Immature natural killer cell (primary cell): ENCODE measurements at places on chromosomes 11 and 22.
A peak's percentile ranks its signal among the peaks of the same experiment; 100 is the strongest.

GRCh38 chr11:122355968-122356367 lies 240.0 kb upstream of the BLID start:
- H3K27ac ChIP-seq: no peak overlapping the region
- H3K36me3 ChIP-seq: no peaks in the 10 kb centered on the region
- H3K4me3 ChIP-seq: no peak overlapping the region
- no peaks in the 10 kb centered on the region for H3K4me1 ChIP-seq
- H3K27me3 ChIP-seq: peaks cover 5% of the 10 kb centered on the region
- no peak for DNase-seq

GRCh38 chr11:114275280-114275679 lies 20.9 kb upstream of the NNMT start:
- H3K27me3 ChIP-seq: peaks cover 2% of the 10 kb centered on the region
- H3K4me3 ChIP-seq: no peak overlapping the region
- no peak overlapping the region for H3K27ac ChIP-seq

- no peak overlapping the region for H3K27ac ChIP-seq
- H3K4me1 ChIP-seq: peaks cover 21% of the 10 kb centered on the region
- H3K27me3 ChIP-seq: peaks cover 3% of the 10 kb centered on the region
- no peak overlapping the region for H3K4me3 ChIP-seq
- DNase-seq: no peak
These were observed 50.7 kb downstream of the ARHGEF12 start for GRCh38 chr11:120386774-120387371.

DNA sequence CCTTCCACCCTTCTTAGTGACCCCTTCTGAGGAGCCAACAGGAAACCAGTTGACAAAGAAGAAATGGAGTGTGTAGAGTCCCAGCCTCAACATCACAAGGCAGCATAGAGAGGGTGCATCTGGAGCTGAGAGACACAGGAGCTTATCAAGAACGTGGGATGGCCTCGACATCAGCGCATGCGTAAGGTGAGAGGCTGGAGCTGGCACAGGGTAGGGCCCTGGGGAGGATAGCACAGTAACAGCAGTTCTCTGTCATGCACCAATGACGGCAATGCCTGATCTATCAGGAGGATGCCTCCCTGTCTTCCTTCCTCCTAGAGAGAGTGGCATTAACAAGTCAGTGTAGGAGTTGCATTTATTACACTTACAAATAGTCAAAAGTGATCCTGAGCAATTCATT lies 426.1 kb downstream of the NTM start:
- no peak overlapping the region for H3K4me3 ChIP-seq
- H3K4me1 ChIP-seq: no peaks in the 10 kb centered on the region
- H3K27me3 ChIP-seq: peaks cover 5% of the 10 kb centered on the region
- no peaks in the 10 kb centered on the region for H3K36me3 ChIP-seq
- H3K27ac ChIP-seq: no peak overlapping the region
- no peak for DNase-seq

DNA sequence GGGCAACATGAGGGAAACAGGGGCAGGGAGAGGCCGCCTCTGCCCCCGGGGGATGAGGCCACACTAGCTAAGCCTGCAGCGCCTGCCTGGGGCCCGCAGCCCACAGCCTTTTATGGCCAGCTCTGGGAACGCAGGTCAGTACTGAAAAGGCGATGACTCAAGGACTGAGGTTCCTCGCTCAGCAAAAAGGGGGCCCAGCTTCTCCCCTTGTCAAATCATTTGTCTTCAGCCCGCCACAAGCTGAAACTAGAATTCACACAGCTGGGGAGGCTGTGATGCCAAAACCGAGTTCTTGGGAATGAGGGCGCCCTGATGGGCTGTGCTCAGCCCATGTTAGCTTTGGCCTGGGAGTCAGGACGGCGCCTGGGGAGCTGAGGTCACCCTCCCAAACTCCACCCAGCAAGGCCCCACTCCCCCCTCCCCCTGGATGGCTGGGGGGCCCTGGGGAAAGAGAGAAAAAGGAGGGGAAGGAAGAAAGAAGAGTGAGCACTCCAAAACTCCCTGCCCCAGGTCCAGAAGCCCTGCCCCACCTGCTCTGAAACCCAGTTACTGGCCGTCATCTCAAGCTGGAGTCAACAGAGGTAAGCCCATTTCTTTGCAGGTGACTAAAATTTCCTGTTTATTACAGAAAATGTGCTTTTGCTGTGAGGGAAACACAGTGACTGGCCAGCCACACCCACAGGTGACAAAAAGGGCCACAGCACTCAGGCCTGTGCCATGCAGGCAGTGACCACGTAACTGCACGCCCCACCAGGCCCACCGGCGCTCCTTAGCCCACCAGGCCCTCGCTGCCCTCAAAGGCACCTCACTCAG lies 13.7 kb downstream of the EHD1 start:
- H3K4me1 ChIP-seq: peaks cover 94% of the 10 kb centered on the region
- H3K27me3 ChIP-seq: peaks cover 7% of the 10 kb centered on the region
- H3K4me3 ChIP-seq: peak overlapping the region; percentile 65
- DNase-seq: no peak
- peaks cover 9% of the 10 kb centered on the region for H3K36me3 ChIP-seq
- peak overlapping the region; percentile 97 for H3K27ac ChIP-seq

DNA sequence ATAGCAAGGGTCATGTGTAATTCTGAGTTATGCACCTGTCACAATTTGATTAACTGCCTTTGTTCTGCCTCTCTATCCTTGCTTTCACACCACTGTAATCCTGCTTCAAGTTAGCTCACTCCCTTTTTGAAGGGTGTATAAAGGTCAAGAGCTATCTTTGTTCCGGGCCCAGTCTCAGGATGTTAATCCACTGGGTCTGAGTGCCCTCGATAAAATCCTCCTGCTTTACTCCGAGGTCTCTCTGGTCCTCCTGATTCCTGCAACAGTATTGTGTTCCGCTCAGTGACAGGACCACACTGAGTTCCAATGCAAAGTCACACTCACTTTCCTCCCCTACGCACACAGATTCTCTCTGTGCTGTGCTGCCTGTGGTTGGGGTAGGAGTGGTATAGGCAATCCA lies 186.5 kb downstream of the DYNC2H1 start:
- H3K36me3 ChIP-seq: peaks cover 40% of the 10 kb centered on the region
- no peak overlapping the region for H3K27ac ChIP-seq
- H3K4me1 ChIP-seq: no peaks in the 10 kb centered on the region
- no peak overlapping the region for H3K4me3 ChIP-seq

DNA sequence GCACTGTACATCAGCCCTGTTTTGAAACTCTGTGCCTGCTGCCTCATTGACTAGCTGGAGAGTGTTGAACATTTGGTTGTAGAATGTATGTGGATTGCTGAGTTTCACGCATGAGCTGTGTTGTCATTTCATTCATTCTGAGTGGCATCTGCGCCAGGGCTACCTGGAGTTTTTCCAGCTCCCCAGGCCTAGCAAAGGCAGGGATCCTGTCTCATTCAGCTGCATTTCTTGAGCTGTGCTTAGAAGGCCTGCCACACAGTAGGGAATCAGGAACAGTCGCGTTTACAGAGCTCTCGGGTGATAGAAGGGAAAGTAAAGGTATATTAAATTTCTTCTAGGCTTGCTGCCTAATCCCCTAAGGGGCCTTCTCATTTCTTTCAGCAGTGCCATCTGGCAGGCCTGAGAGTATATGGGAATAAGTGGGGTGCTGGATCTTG lies 44.3 kb downstream of the PTPRJ start:
- no peak overlapping the region for H3K4me3 ChIP-seq
- peak overlapping the region; percentile 80 for H3K27ac ChIP-seq
- peaks cover 2% of the 10 kb centered on the region for H3K27me3 ChIP-seq

DNA sequence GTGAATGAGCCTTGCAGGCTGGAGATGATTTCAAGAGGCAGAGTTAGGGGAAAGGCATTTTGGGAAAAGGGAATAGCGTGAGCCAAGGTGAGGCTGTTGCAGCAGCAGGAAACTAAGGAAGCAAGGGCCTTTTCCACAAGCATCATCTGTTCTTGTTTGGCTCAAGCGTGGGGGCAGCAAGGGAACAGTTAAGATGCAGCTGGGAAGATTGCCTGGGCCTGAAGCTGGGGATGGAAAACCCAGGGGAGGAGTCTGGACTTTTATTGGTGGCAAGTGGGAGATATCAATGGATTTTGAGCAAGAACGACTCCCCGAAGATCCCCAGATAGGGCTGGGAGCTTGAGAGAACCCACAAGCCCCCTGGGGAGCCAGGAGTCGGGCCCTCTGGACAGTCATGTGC lies 27.3 kb upstream of the PICK1 start:
- no peak for DNase-seq
- H3K27me3 ChIP-seq: no peaks in the 10 kb centered on the region
- no peaks in the 10 kb centered on the region for H3K36me3 ChIP-seq
- H3K4me3 ChIP-seq: no peak overlapping the region

- no peaks in the 10 kb centered on the region for H3K4me1 ChIP-seq
- no peak for DNase-seq
- no peaks in the 10 kb centered on the region for H3K36me3 ChIP-seq
- no peak overlapping the region for H3K4me3 ChIP-seq
- H3K27me3 ChIP-seq: peaks cover 2% of the 10 kb centered on the region
- H3K27ac ChIP-seq: no peak overlapping the region
These were observed 61.6 kb downstream of the STK33 start for GRCh38 chr11:8532475-8532874.

GRCh38 chr11:102611291-102611690 lies 13.8 kb downstream of the MMP20 start:
- H3K27me3 ChIP-seq: no peaks in the 10 kb centered on the region
- no peak overlapping the region for H3K4me3 ChIP-seq
- DNase-seq: no peak
- no peaks in the 10 kb centered on the region for H3K4me1 ChIP-seq
- H3K27ac ChIP-seq: no peak overlapping the region

GRCh38 chr22:30208631-30209603 lies 37.6 kb downstream of the LIF start:
- H3K27ac ChIP-seq: no peak overlapping the region
- H3K27me3 ChIP-seq: no peaks in the 10 kb centered on the region
- peaks cover 15% of the 10 kb centered on the region for H3K4me1 ChIP-seq

DNA sequence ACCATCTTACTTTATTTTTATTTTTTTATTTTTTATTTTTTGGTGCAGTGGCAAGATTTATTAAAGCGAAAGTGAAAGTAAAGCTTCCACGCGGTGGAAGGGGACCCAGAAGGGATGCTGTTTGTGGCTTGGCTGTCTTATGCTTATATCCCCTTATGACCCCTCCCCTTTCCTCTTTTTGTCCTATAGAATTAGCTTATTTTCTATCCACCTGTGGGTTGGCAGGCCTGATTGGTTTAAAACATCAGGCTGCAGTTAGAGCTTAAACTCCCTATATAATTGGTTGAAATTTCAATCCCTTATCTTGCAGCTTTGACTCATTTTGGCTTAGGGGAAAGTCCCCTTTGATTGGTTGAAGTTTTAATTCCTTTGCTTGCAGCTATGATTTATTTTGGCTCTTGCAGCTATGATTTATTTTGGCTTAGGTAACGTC lies 50.5 kb downstream of the NNMT start:
- peak overlapping the region; percentile 50 for H3K4me3 ChIP-seq
- no peaks in the 10 kb centered on the region for H3K36me3 ChIP-seq
- peaks cover 1% of the 10 kb centered on the region for H3K27me3 ChIP-seq
- H3K27ac ChIP-seq: no peak overlapping the region
- H3K4me1 ChIP-seq: peaks cover 21% of the 10 kb centered on the region

DNA sequence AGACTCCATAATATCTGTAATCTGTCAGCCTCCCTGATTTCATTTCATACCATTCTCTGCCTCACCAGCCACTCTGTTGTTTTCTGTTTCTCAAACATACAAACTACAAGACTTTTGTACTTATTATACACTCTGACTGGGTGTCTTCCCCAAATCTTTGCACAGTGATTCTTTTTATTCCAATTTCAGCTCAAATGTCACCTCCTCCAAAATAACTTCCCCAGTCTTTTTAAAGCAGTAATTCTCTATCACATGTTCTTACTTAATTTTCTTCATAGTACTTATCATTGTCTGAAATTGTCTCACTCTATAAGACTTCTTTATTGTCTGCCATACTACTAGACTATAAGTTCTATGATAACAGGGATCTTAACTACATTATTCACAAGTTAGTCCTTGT lies 19.6 kb downstream of the SOX6 start:
- no peaks in the 10 kb centered on the region for H3K27me3 ChIP-seq
- H3K27ac ChIP-seq: no peak overlapping the region
- no peaks in the 10 kb centered on the region for H3K36me3 ChIP-seq

DNA sequence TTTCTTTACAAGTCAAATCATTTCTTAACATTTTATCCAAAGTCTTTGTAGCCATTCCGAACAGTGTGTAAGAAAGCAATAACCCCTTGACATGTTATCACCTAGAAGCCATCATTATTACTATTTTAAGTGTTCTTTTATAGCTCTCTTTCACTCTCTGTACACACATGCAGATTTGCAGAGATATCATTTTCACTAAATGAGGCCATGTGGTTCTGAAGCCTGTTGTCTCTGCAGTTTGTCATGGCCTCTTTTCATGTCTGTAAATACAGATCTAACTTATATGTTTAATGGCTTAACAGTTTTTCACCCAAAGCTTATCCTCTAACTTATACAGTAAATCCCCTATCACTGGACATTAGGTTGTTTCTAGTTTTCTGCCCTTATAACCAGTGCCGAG lies 166.8 kb downstream of the MYO18B start:
- no peaks in the 10 kb centered on the region for H3K36me3 ChIP-seq
- no peak for DNase-seq
- H3K27me3 ChIP-seq: peaks cover 12% of the 10 kb centered on the region
- no peak overlapping the region for H3K4me3 ChIP-seq

GRCh38 chr11:62909107-62909894 lies 11.9 kb downstream of the CHRM1 start:
- no peak overlapping the region for H3K27ac ChIP-seq
- no peak for DNase-seq
- peaks cover 6% of the 10 kb centered on the region for H3K4me1 ChIP-seq
- no peak overlapping the region for H3K4me3 ChIP-seq

GRCh38 chr11:63889344-63889743 lies 27.6 kb downstream of the RCOR2 start:
- DNase-seq: no peak
- H3K27ac ChIP-seq: peak overlapping the region; percentile 97
- H3K4me3 ChIP-seq: peak overlapping the region; percentile 98

- H3K36me3 ChIP-seq: peaks cover 37% of the 10 kb centered on the region
- no peak overlapping the region for H3K4me3 ChIP-seq
- peak overlapping the region; percentile 69 for H3K27ac ChIP-seq
These were observed 6.6 kb upstream of the C22orf39 start for GRCh38 chr22:19454156-19454555.

- peaks cover 27% of the 10 kb centered on the region for H3K27me3 ChIP-seq
- no peak overlapping the region for H3K4me3 ChIP-seq
- no peak for DNase-seq
- peaks cover 18% of the 10 kb centered on the region for H3K4me1 ChIP-seq
- H3K36me3 ChIP-seq: no peaks in the 10 kb centered on the region
- no peak overlapping the region for H3K27ac ChIP-seq
These were observed 1.4 kb downstream of the CTTN start for GRCh38 chr11:70399681-70400112.

DNA sequence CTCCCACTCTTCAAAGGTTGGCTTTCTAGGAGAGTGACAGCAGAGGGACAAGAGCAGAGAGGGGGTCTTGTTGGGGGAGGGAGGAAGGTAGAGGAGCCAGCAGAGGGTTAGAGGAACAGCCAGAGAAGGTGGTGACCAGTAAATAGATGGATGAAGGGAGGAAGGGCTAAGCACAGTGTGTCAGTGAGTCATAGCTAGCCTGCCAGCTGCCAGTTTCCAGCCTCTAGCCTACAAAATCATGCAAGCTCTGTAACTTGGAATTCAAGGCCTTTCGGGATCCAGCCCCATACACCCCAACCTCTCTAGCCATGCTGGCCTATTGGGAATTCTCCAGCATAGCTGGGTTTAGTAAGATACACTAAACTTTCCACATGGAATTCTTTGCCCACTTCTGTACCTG lies 147.4 kb upstream of the TEAD1 start:
- DNase-seq: no peak
- H3K27ac ChIP-seq: no peak overlapping the region
- no peak overlapping the region for H3K4me3 ChIP-seq
- no peaks in the 10 kb centered on the region for H3K27me3 ChIP-seq
- no peaks in the 10 kb centered on the region for H3K4me1 ChIP-seq
